ENCODE measurements at places on chromosomes 1 and 21.

GRCh38 chr1:77585610-77586314 is 96.7 kb downstream of the ZZZ3 start:
- DNase-seq = no peak

DNA sequence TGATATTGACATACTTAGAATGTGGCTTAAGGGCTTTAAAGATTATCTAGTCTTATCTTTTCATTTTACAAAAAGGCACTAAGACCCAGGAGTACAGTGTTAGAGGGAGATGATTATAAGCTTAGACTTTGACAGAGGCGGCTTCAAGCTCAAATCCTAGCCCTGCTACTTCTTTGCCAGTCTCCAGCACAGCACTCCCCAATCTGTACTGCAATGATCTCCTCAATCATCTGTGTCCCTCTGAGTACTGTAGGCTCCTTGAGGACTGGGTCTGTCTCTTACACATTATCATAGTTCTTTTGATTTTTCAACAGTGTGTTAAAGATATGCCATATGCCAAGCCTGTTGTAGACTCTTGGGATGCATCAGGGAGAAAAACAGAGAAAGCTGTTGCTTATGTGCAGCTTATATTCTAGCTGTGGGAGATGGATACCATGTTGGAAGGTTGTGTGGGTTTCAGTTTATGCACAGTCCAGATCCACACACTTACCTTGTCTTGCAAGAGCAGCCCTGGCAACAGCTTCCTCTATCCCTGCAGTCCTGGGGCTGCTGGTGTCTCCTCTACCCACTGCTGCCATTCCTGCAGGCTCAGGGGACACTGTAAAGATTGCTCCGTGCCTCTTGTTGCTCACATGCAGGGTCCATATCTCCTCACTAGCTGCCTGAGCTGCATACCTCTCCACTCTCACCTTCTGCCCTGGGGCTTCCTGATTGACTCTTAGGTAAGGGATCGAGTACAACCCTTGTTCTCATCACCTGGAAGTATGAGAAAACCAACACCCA is 103.9 kb upstream of the TSPAN2 start:
- DNase-seq = no peak

GRCh38 chr1:59410457-59410856 is 113.6 kb downstream of the FGGY start:
- DNase-seq = no peak

DNA sequence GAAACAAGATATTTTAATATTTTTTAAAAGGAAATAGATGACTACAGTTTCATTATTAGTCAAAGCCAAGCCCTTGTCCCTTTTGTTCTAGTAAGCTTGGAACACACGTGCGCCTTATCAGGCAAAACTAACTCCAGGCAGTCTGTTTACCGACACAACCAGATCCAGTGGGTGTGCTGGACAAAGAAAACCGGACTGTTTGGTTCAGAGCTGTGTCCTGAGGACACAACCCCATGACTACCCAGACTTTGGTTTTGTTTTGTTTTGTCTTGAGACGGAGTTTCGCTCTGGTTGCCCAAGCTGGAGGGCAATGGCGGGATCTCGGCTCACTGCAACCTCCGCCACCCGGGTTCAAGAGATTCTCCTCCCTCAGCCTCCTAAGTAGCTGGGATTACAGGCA is 13.9 kb upstream of the RHOU start:
- DNase-seq = no peak

DNA sequence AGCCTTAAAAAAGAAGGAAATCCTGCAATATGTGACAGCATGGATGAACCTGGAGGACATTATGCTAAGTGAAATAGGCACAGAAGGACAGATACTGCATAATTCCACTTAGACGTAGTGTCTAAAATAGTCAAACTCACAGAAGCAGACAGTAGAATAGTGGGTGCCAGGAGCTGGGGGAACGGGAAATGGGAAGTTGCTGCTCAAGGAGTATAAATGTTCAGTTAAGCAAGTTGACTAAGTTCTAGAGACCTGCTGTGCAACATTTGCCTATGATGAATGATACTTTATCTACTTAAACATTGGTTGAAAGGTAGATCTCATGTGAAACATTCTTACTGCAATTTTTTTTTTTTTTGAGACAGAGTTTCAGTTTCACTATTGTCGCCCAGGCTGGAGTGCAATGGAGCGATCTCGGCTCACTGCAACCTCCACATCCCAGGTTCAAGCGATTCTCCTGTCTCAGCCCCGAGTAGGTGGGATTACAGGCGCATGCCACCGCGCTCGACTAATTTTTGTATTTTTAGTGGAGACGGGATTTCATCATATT is 197.8 kb downstream of the HIVEP3 start:
- no peak for DNase-seq

GRCh38 chr1:109089242-109090015 is 1.1 kb upstream of the TMEM167B start:
- peak; percentile 55 for DNase-seq

GRCh38 chr1:40423264-40423642 is 27.0 kb upstream of the ZFP69B start:
- DNase-seq = no peak

DNA sequence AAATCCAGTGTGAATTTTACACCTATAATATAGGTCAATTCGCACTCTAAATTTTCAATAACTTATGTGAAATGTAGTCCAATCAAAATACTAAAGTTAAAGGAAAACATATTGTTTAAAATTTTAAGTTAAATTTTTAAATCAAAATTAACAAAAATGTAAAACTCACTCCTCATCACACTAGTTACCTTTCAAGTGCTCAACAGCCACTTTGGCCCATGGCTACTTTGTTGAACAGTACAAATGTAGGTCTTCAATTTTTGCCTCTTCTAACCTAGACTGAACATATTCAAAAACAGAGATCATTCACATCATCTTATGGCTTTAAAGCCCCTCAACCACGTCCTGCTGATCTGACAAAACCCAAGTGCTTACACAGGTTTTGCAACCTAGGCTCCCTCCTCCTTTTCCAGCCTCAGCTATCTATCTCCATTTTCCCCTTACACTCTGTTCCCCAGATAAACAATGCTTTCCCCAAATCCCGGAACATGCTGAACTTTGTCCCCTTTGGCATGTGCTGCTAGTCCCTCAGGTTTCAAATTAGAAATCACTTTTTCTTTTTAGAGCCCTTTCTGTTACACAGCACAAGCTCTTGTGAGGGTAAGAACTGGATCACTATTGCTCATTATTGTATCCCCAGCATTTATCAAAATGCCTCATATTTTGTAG is 110.6 kb downstream of the AKT3 start:
- no peak for DNase-seq

- DNase-seq = no peak
These were observed 323.0 kb downstream of the CAMTA1 start for GRCh38 chr1:7108251-7108650.

DNA sequence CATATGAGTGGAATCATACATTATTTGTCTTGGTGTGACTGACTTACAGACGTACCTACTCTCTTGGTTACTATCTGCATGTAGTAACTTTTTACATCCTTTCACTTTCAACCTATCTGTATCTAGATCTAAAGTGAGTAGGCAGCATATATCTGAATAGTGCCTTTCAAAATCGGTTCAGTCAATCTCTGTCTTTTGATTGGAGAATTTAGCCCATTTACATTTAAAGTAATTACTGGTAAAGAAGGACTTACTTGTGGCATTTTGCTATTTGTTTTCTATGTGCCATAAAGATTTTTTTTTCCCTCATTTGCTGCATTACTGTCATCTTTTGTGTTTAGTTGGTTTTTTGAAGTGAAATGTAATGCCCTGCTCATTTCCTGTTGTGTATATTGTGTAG is 14.2 kb downstream of the UTS2 start:
- DNase-seq = no peak

DNA sequence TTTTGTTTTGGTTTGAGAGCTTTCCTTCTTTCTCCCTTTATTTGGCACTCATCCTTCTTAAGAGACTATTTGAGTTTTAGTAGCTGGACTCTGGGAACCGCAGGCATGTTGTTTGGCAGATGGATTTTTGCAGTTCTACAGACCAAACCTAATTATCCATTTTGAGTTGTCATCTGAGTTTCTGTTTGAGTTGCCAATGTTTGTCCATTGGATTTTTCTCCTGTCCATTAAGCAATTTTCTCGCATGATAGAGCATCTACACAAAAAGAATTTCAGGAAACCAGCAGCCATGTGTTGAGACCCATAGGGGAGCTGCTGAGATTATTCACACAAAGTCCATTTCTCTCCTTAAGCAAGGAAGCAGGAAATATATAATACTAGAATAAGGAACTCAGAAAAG is 17.2 kb upstream of the CXADR start:
- no peak for DNase-seq

DNA sequence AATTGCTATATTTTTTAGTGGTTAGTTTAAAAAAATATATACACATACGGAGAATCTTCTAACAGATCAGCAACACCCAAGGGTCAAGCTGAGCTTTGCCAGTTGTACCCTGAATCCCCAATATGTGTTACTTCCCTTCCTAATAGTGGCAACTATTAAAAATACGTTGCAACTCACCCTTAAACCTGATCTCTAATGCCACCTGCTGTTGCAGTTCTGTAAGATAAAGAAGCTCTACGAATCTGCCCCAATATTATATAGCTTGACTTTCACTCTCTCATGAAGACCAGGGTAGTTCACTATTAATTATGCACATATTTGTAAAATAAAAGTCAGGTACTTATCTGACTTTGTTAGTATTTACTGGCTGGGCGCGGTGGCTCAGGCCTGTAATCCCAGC is 58.4 kb downstream of the ASH1L start:
- peak; percentile 42 for DNase-seq

- no peak for DNase-seq
These were observed 652.5 kb downstream of the KIF26B start for GRCh38 chr1:245807306-245807705.

DNA sequence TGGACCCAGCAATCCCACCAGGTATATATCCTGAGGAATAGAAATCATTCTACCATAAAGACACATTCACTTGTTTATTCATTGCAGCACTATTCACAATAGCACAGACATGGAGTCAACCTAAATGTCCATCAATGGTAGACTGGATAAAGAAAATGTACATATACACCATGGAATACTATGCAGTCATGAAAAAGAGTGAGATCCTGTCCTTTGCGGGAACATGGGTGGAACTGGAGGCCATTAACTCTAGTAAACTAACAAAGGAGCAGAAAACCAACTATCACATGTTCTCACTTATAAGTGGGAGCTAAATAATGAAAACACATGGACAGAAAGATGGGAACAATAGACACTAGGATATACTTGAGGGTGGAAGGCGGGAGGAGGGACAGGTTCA is 36.1 kb upstream of the PRKACB start:
- DNase-seq = no peak

- DNase-seq = peak; percentile 93
These were observed 1.4 kb downstream of the BACH1 start for GRCh38 chr21:29299916-29300806.

GRCh38 chr1:234500269-234500668 is 21.3 kb upstream of the TARBP1 start:
- DNase-seq = peak; percentile 36

DNA sequence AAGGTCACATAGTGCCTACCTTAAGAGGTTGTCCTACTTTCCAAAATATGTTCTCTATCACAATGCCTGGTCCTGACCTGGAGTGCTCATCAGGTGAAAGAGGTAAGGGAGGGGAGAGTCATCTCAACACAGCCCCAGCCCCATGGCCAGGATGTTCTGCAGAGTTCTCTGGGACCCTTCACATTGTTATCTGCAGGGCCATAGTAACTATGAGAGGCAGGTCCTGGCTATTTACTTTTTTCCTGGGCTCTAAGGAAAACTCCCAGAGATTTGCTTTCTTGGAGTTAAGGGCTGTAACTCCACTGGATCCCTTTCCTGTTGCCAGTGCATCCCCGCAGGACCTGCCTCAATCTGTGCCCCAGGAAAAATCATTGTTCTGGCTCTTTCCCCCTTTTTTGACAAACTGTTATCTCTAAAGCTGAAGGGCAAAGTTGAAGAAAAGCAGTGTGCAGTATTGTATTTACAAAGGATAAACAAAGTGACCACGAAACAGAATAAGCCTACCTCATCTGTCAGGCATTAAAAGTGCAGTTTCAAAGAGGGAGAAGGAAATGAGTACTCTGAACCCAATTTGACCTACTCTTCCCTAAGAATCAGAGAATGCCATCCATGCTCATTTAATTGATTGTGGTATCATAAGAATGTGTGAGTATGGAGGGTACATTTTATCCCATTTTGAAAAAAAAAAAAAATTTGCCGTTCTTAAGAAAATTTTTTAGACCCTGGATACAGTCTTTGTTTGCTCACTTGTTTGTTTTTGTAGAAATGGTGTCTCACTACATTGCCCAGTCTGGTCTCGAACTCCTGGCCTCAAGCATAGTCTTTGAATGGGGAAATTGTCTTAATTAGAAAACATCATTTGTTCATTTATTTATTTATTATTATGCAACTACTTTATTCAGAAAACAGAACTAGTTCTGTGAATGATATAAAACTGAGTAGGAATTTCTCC is 149.6 kb downstream of the RHOU start:
- DNase-seq = peak; percentile 9

DNA sequence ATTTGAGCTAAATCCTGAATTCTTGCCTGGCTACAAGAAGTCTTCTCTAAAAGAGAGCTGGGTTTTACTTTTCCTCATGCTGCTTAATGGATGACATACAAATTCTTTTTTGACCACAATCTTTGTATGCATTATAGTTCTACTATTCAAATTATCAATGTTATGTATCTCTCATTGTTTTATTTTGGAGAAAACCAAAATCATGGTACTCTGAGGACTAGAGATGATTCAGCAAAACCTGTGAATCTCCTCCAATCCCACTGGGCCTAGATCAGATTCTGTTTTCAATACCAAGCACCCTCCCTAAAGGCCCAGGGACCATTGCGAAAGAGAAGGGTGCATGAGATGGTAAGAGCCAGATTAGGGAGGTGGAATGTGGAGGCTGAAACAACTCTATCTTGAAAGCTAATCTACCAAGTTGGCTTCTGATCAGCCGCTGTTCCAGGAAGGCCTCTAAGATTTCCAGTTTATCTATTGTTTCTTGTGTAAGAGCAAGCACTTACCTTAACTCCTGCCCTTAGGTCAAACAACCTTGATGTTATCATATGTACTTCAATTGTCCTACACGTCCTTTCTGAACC is 547.2 kb downstream of the PLPP3 start:
- no peak for DNase-seq

DNA sequence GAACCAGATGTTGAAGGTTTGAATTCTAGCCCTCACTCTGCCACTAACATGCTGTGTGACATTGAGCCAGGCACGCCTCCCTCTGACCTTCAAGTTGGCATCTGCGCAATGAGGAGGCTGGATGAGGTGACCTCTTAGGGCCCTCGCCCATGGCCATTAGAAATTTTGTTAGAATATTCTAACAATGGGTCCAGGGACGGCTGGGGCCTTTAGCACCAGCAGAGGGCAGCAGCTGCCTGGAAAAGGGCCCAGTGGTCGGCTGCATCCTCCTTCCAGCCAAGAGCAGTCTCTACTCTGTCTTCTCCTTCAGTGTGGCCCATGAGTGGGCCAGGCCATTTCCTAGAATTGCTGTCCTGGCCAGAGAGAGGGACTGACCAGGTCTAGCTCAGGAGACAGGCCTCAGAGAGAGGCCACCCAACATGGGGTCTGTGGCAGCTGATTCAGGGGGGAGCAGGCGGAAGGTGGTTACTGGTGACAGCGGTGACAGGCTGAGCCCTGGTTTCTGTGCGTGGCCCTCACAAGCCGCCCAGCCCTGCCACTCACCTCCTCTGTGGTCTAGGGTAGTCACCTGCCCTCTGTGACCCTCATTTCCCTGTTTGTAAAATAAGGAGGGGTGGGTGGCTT is 101.3 kb upstream of the ACTL8 start:
- DNase-seq = peak; percentile 55

- peak; percentile 26 for DNase-seq
These were observed 16.8 kb downstream of the LGR6 start for GRCh38 chr1:202210385-202210784.

GRCh38 chr1:36384542-36385409 is 948 bp downstream of the STK40 start:
- peak; percentile 29 for DNase-seq

Data from EH (cell line).